ENCODE measurements at places on chromosomes 5 and 9.

DNA sequence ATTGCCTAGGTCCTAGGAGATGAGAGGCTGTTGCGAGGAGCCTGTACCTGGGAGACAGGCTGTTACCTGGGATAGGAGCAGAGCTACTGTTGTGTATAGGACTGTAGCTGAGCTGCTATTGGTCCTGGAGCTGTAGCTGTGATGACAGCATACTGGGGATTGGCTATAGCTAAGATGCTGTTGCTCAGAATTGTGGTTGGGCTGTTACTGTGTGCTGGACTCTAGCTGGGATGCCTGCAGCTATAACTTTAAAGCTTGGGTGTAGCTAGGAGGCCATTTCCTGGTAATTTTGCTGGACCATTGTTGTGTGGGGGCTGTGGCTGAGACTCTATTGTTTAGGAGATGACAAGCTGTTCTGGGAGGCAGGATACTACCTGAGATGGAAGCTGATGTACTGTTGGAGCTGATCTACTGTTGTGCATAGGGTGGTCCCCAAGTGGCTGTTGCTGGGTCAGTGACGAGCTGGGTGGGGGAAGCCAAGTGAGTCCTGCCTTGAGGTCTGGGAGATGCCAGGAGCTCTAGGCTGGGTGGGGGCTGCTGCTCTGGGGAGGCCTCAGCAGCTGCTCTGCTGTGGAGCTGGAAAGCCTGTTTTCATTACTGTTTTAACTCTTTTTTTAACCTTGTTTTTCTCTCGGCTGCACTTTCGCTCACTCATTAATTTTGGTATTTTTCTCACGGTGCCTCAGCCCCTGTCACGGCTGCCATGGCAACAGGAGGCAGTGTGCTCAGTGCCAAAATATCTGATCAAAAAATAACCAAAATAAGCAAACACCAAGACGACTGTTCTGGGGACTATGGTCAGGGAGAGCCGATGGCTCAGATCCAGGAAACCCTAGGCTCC is 3.0 kb upstream of the PCDH1 start:
- DNase-seq: no peak

DNA sequence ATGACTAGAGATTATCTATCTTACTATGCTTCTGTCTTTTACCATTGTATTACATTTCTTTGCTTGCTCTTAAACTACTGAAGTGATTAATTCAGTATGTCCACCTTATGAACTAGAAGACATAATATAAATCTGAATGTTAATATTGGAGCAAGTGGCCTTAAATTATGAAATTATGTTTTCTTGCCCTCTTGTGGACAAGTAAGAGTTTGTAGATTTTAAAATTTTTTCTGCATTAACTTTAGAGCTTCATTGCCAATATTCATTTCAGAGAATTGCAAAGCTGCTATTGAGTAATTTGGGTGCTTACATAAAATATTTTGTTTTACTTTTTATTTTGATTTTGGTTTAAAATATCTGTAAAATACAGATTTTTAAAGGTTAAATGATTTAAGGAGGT is 55.3 kb downstream of the RANBP17 start:
- no peak for DNase-seq

GRCh38 chr9:131419026-131419614 is 25.2 kb downstream of the PRRC2B start:
- no peak for DNase-seq

DNA sequence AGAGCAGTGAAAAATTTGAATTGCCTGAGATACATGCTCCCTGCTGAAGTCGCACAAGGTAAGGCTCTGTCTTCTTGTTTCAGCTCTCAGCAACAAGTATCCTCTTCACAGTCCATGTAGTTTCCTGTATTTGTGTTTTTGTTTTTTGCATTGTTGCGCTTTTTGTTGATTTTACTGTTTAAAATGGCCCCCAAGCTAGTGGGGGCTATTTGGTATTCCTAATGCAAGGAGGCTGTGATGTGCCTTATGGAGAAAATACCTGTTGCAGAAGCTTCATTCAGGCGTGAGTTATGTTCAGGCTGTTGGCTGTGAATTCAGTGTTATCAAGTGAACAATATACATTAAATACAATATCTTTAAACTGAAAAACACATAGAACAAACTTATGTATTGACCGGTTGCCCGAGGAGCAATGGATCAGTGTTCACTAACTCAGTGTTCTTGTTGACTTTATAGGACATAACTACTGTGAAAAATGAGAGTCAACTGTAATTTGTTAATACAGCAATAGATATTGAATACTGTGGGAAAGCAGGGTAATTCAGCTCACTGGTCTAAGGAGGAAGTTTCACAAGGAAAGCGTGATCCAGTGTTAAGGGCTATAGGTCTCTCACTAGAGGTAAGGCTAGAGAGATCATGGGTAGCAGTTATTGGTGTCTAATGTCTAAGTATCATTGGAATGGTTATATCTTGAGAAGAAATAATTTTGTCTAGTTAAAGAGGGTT is 150.5 kb downstream of the GCNT1 start:
- DNase-seq: no peak

- DNase-seq: no peak
Observed at GRCh38 chr9:127177665-127178265, 55.3 kb upstream of the ANGPTL2 start.

DNA sequence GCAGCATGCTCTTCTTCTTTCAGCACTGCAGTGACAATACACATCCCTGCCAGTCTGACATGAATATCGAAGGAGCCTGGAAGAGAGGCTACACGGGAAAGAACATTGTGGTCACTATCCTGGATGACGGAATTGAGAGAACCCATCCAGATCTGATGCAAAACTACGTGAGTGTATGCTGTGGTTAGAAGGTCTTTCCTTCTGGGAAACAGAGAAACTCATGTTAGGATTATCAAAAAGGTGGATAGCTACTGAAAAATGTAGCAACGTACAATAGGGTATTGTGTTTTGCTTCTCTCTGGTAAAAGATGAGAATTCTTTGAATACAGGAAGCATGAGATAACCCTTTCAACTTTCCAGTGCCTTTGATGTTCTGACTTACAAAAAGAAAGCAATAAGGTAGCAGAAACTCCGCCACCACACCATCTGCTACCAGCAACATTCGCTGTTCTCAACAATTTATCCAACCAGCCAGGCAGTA is 133.3 kb downstream of the PCSK5 start:
- DNase-seq: no peak

GRCh38 chr9:131473891-131474290 is 28.8 kb upstream of the POMT1 start:
- no peak for DNase-seq

- DNase-seq: no peak
Observed at GRCh38 chr5:91366551-91366950, 16.6 kb downstream of the ARRDC3 start.

DNA sequence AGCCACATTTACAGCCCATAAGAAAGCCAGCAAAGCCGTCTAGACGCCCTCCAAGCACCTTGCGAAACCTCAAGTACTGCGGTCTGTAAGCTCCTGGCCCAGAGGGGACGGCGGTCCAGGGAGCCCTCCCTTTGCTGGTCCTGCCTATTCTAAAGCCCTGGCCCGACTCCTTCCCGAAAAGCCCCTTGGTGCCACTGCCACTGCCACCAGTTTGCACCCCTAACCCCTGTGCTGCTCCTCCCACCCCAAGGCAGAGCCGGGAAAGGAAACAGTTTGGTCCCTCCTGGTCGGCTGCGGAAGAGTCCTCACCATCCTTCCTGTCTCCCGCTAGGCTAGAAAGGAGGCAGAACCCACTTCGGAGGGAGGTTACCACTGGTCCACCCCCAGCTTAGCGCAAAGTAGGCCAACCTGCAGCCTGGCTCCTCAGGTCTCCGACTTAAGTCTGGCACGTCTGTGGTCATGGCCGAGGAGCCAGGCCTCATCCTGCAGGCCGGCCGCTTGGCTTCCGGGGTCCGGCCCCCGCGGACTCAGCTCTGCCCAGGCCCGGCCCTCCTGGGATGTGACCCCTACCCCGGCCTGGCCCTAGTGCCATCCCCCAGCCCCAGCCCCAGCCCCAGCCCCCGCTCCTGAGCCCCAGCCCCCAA is 916 bp downstream of the TOR1A start:
- no peak for DNase-seq

DNA sequence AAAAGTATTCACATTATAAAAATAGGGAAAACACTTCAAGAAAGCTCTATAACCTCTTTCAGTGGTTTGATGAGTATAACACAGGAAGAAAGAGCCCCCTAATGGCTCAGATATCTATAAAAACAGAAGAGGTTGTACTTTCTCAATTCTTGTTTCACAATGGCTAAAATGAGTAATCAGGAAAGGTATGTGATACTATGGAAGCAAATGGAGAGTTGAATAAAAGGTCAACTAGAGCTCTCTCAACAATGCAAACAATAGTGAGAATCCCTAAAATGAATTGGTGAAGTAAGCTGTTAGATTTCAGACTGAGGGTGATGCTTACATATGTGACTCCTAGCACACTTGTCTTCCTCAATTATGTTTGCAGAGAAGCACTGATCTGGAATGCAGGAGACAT is 584.6 kb upstream of the CDH18 start:
- no peak for DNase-seq

DNA sequence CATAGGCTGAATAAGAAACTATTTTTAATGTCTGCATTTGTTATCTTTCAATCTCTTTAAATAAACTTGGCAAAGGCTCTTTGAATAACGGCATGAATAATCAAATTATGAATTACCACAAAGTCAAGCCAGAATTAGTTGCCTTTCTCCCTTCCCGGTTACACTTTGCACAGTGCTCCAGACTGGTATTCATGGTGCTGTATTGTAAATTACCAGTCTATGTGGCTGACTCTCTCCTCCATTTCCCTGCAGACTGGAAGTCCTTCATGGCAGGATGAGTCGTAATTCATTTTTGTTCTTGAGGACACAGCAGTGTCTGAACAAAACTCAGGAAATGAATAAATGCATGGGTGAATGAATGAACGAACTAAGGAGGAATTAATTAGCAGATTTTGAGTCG is 142.9 kb downstream of the GNA14 start:
- no peak for DNase-seq

GRCh38 chr5:1460054-1460682 is 14.9 kb upstream of the SLC6A3 start:
- DNase-seq: no peak

GRCh38 chr5:15285901-15286583 is 213.9 kb upstream of the FBXL7 start:
- no peak for DNase-seq

- no peak for DNase-seq
Observed at GRCh38 chr5:17187011-17187785, 30.2 kb upstream of the BASP1 start.

- DNase-seq: no peak
Observed at GRCh38 chr5:32601623-32602295, 16.4 kb downstream of the SUB1 start.

DNA sequence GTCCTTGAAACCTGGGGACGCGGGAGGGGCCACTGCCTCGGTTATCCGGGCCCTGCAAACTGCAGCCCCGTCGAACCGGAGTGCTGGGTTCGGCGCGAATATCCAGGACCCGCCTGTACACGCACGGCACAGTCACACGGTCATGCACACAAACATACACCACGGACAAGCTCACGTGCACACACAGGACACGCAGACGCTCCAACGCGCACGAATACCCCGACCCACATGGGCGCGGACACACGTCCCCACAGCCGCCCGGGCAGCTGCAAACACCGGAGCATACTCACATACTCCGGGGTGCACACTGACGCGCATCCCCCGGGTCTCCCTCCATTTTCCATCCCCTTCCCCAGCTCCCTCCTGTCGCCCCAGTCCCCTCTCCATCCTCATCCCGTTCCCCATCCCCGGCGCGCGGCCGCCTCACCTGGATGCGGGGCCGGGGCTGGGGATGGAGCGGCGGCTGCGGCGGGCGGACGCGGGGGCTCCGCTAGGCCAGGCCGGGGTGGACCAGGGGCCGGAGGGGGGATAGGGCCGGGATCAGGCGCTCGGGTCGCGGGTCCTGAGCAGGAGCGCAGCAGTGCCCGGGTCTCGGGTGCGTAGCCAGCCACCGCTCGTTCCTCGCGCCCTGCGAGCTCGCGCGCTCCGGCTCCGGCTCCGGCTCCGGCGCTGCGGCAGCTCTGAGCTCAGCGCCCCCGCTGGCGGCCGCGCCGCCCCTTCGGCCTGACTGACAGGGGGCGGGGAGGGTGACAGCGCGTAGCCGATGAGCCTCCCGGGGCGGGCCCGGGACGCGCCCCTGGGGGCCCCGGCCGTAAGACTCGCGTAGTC is at the start of the genes EIF4E1B and SNCB:
TSS of gene EIF4E1B (plus strand) at position 823 of the 828 bp plus-strand sequence. CDS start 12,113 bp downstream, outside the sequence.
TSS of gene SNCB (minus strand) at position 682 of the 828 bp plus-strand sequence. CDS start 880 bp downstream, outside the sequence.
- no peak for DNase-seq

DNA sequence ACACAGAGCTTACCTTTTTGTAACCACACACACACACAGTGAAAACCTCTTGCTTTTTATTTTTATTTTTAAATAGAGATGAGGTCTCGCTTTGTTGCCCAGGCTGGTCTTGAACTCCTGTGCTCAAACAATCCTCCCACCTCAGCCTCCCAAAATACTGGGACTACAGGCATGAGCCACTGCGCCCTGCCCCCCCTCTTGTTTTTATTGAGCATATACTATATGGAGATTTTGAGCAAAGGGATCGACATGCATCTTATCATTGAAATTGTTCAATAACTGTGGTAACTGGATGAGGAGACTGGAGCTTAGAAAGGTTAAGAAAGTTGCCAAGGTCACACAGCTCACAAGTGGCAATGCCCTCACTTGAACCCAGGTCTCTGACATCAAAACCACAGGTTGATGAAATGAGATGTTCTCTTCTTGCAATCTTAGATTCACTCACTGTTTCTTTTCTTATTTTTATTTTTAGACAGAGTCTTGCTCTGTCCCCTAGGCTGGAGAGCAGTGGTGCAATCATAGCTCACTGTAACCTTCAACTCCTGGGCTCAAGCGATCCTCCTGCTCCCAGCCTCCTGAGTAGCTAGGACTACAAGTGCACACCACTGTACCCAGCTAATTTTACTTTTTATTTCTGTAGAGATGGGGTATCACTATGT is 26.8 kb upstream of the STXBP1 start:
- no peak for DNase-seq

DNA sequence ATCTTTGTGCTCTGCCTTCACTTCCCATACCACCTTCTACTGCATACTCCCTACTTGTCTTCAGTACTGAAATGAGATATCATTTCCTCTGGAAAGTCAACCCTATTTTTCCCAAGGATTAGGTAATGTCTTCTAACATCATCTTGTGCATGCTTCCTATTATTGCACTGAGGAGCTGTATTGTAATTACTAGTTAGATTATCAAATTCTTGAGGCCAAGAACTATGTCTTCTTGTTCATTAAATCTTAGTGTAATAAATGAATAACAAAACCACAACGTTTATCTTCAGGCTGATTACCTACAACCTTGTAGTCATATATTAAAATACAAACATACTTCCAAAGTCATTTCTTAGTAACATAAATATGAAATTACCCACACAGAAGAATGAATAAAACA is 87.9 kb upstream of the POU5F2 start:
- no peak for DNase-seq

DNA sequence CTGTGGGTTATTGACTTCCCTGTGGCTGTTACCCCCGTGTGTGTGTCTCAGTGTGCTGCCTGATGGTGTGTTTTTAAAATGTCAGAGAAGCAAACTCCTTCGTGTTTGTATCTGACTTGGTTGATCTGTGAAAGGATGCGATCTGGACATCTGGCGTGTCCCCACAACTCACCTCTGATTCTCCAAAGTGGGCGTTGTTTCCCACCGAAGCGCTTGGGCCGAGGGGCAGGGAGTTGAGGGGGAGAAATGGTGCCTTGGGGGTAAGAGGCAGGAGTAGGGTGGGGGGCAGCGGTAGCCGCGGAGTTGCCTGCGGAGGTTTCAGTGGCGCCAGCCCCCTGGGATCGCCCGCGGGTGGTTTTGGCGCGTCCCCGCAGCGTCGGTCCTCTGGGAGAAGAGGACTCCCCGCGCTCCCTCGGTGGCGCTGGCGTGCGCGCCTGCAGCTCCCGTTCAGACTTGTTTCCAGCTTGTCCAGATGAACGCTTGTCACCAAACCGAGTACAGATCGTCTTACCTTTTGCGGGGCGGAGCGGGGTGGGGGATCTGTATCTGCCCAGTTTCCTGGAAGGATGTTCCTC is 1.1 kb downstream of the MAST4 start:
- DNase-seq: no peak

All from stimulated activated CD8-positive, alpha-beta memory T cell treated with anti-CD3 and anti-CD28 coated beads, Interleukin-15, amount 100 ng/mL, for 24 hours (primary cell).